ENCODE measurements at places on chromosomes 6 and 20. TPM values are rescaled to one million over a fixed set of nuclear protein-coding genes. Genes with fewer than 3 reads are reported as not detected.

DNA sequence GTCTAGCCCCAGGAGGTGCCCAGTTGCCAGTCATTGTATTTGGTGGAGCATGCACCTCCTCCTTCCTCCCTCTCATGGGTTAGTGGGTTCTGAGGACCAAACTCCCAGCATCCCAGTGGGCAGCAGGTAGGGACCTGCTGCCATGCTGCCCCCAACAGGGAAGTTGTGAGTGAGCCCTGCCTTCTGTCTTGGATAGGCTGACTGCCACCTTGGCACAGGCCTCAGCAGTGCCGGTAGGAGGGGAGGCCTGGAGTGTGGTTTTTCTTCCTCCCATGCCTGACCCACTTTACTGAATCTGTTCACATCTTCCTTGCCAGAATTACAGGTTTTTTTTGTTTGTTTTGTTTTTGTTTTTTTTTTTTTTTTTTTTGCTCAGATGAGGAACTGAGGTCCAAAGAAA is 24.5 kb downstream of the PLCG1 start:
- DNase-seq = no peak

DNA sequence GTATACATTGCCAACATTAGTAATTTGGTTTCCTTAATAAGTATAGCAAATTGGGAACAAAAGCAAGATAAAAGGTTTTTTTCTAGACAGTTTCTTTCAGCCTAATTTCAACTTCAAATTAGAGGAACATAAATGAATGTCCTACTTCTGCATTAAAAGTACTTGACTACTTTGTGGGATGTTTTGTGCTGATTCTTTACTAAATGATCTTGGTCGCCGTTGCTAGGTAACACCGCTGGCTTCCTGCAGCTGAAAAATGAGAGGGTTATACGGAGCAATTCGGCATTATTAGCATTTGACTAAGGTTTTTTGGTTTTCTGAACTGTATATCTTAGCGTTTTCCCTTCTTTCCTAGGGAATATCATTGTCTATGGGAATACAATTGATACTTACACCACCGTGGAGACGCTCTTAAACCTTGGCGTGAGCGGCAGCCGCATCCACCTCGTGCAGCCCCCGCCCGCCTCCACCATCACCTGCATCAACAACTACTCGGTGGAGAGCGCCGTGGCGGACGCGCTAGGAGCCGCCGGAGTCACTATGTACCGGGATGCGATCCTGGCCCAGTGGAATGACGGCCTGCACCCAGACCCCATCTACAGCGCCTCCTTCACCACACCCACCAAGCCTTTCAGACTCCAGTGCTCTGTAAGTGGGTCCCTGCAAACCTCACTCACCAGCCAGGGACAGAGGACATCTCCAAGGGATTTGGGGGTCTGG is 90.9 kb upstream of the INSM1 start:
- no peak for DNase-seq

DNA sequence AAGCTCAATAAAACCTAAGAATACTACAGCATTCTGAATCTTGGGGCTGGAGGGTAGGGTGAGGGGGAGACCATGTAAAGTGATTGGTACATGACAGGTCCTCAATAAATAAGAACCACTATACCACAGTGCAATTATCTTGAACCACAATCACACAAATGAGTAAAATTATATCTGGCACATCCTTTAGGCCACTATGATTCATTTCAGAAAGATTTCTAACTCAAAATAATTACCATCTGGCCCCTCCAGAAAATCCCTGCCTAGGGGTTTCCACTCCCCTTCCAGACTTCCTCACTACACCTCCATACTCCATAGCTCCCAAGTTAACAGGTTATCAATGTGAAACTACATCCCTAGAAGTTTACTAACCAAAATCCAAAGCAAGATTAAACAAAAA is 19.7 kb downstream of the AKIRIN2 start:
- no peak for DNase-seq

DNA sequence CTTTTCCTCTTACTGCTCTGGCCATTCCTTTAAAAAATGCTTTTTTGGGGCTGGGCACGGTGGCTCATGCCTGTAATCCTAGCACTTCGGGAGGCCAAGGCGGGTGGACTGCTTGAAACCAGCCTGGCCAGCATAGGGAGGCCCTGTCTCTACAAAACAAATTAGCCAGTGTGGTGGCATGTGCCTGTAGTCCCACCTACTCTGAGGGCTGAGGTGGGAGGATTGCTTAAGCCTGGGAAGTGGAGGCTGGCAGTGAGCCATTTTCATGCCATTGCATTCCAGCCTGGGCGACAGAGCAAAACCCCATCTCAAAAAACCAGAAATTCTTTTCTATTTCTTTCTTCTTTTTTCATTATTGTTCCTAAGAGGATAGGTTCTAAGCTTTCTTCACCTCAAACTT is 36.9 kb upstream of the RNF144B start:
- no peak for DNase-seq

- no peak for DNase-seq
Observed at GRCh38 chr6:47023573-47023972, 18.6 kb downstream of the ADGRF1 start.

DNA sequence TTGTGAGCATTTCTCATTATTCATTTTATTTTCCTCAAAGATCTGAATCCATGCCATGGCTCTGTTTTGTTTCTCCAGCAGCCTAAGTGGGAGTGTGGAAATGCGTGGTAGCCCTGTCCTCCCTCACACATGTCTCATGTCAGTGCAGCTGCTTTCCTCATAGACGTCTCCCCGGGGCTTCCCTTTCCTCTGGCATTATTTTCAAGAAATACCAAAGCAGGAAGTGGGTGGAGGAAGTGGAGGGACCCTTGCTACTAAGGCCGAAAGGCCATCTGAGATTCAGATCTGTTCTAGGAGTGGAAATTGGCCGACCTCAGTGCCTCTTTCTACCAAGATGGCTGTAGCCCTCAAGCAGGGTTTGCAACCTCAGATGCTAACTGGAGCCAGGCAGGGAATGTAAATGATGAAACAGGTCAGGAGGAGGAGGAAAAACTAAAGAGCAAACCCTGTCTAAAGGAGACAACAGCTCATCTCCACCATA is 420.9 kb upstream of the PLCB4 start:
- DNase-seq = no peak

GRCh38 chr6:126017668-126018067 is 31.3 kb downstream of the TRMT11 start:
- no peak for DNase-seq

NMBR gene
- total RNA-seq = not detected

CAPN11 gene
- not detected for total RNA-seq
